Mesothelial cell of epicardium (in vitro differentiated cells): ENCODE measurements at places on chromosomes 7 and 10.

GRCh38 chr10:131764929-131765328 lies 135.9 kb upstream of the PPP2R2D start:
- no peak for DNase-seq

DNA sequence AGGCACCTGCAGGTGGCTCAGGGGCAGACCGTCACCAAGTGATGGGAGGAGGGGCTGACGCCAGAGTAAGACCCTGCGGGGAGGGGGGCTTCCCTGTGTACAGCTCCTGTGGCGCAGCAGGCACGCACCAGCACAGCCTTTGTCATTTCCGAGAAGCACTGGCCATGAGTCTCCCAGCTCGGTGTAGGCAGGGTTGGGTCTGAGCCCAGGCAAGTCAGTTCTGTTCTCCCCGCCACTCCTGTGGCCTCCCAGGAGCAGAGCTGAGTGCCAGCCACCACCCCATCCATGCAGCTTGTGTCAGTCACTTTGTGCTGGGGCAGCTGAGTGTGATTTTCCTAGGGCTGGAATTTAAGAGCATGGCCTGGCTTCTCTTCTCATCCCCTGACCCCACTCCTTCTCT lies 13.2 kb downstream of the CPSF4 start:
- no peak for DNase-seq

- no peak for DNase-seq
These were observed 4.1 kb upstream of the CTBP2 start for GRCh38 chr10:125164421-125164820.

- DNase-seq, result no peak
These were observed 84.0 kb downstream of the KAT6B start for GRCh38 chr10:74910241-74910975.

GRCh38 chr10:13784067-13784466 lies 197.3 kb downstream of the PRPF18 start:
- DNase-seq, result no peak

GRCh38 chr7:151676759-151677158 lies 157.1 kb upstream of the RHEB start:
- DNase-seq, result no peak

- DNase-seq, result no peak
These were observed 30.1 kb upstream of the CTBP2 start for GRCh38 chr10:125190414-125190813.

DNA sequence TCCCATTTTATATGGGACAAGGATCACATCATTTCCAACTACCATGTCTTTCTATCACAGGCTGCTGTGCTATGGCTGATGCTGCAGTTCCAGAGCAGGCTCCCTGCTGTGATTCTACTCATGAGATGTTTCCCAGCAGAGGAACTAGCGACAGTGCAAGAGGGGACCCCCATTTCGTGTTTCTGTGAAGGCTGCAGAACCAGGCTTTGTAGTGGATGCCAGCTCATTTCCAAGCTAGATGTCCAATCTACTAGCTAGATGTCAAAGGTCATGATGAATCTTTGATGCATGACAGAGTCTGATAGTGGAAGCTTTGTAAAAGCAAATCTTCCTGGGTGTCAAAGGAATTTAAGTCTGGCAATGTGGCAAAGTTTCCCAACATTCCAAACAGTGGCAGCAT lies 21.2 kb upstream of the MYO3A start:
- DNase-seq, result no peak

DNA sequence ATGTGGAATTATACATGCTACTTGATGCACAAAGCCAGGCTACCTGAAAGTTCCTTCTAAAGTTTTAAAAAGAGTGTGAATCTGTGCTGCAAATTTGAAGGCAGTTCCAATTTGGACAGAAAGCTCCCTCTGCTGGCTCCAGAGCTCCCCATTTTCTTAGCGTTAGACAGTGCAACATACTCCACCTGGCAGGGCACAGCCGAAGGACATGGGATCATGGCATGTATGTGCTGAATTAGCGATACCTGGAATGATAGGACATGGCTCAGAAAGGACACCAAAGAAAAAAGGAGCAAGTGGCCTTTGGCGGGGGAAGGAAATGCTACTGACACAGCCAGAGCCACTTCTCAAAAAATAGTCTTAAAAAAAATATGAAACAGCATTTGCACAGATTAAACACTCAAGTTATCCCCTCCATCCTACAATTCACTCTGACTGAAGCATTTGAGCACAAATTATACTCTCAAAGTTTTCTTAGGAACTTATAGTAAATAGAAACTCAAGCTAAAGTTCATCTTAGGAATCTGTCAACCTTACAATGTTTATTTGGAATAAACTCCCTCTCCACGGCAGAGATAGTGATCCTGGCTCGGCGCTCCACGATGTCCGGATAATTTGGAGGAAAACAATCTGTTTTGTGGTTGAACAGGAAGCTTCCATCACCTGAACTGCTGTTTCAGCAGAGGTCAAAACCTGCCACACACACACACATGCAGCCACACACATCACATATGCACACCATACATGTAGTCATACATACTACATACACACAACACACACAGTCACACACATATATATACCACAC lies 80.0 kb downstream of the C7orf25 start:
- DNase-seq, result peak; percentile 44

GRCh38 chr10:4070184-4070583 lies 285.2 kb upstream of the KLF6 start:
- DNase-seq, result no peak

DNA sequence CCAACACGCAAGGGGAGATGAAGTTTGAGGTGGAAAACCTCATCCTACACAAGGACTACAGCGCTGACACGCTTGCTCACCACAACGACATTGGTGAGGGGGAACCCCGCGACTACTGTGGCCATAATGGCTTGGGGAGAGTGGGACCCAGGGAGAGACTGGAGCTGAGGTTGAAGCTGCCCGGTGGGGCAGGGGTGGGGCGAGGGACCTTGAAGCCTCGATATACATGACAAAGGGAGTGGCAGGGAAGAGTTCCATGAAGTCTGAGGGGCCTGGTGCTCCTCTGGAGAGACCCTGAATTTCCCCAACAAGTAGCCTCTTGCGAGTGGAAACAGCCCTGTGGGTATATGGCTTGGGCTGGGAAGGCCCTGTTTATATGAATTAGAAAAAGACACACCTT lies 3.1 kb downstream of the PLAU start:
- no peak for DNase-seq

DNA sequence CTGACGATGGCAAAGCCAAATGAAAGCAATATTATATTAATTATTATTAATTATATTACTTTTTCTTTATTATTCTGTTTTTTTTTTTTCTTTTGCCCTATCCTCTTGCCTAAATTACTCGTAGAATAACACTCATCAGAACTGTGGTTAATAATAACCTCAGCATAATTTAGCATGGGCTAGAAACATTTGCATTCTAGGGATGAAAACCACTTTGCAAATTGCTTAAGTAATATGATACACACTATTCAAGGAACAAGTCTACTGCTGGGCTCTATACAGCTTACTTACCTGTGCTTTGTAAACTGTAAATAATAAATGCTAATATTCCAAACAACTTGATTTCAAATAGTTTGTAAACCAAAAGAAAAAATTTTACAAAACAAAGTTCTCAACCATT lies 375.8 kb downstream of the HGF start:
- DNase-seq, result no peak

DNA sequence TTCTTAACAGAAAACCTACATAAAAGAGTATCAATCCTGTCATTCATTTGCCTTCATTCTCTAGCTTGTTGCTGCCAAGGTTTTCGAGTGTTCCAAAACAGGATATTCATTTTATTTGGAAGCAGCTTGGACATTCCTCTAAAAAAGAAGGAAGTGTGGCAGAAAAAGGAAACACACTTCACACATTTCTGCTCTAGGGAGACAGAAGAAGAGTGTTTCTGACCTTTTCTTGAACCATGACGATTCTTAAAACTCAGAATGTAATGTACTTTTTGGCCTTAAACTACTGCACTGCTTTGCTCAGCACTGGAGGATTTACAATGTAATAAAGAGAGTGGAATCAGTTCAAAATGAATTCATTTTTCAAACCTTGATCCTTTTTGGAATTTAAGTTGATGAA lies 81.3 kb downstream of the SEMA3A start:
- DNase-seq, result no peak

DNA sequence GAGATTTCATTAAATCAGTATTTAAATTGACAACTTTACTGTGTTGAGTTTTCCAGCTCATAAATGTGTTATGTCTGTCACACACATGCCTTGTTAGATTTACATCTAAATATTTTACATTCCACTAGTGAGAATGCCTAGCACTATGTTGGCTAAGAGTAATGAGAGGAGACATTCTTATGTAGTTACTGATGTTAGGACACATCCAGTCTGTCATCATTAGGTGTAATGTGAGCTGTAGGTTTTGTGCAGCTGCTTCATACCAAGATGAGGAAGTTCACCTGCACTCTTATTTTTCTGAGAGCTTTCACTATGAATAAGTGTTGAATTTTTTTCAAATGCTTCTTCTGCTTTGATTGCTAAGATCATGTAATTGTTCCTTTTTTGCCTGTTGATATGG lies 218.0 kb upstream of the IGFBP3 start:
- DNase-seq, result no peak

DNA sequence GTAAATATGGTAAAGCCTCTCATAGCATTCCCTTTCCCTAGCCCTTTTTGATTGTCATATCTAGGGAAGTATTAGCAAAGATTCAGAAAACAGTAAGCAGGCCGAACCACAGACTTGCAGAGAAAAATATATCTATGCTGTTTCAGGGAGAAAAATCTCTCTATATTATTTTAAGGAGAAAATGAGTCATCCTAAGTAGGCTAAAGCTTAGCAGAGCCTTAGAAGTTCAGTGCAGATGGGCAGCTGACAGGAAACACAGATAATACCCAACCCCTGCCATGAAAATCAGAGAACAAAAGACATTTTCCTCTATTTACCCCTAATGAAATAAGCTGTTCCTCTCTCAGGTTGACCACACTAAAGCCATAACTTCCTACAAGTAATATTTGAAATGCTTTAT lies 16.5 kb downstream of the C1QL3 start:
- no peak for DNase-seq

- no peak for DNase-seq
These were observed 31.6 kb downstream of the CCDC3 start for GRCh38 chr10:12969951-12970350.

DNA sequence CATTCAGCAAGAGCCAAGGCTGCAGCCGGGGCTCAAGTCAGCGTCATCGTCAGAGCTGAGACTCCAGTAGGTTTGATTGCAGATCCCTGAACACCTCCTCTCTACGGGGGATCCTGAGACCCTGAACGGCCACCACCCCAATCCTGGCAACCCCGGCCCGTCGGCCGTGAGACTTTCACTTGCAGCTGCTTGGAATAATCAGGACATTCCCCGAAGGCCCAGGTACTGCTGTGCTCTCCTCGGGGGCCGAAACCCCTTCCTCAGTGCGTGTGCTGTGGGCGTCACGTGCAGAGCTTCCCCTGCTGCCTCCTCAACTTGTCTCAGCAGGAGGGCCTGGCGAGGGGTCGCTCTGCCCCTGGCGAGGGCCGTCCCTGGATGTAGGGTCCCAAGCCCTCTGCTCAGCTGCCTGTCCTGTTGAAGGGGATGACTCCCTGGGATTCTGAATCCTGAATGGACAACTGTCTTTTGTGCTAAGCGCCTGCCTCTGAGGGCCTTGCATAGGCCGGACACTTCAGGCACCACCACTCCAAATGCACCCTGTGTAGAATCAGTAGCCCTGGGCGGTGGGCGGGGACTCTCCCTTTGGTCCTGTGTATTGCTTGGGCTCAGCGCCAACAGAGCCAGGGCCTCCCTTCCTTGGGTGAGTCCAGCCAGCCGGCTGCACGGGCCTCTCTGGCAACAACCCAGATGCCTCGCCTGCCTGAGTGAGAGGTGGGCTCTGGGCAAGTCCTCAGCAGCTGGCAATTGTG lies 63.8 kb upstream of the EBF3 start:
- no peak for DNase-seq

DNA sequence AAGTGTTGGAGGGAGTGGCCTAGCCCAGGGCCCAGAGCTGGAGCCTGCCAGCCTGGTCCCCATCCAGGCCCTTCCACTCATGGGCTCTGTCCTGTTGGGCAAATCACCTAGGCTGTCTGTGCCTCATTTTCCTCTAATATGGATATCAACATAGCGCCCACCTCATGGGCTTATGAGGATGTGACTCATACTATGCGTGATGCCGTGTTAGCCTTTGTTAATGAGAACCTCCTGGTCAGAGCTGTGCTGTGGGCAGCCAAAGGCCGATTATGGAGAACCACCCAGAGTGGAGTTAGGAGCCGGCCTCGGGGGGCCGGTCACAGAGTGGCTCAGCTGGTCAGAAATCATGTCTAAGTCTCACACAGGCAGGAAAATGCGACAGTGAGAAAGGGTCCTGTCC lies 306.4 kb downstream of the PAXIP1 start:
- DNase-seq, result no peak
